ENCODE measurements at places on chromosomes 6 and 20. TPM values are rescaled to one million over a fixed set of nuclear protein-coding genes. Genes with fewer than 3 reads are reported as not detected.

GRCh38 chr6:88839280-88839679, 124.1 kb downstream of the RNGTT start:
- no peak overlapping the region for H3K27ac ChIP-seq
- DNase-seq, result no peak
- no peaks in the 10 kb centered on the region for H3K4me1 ChIP-seq
- no peaks in the 10 kb centered on the region for H3K36me3 ChIP-seq
- no peak overlapping the region for H3K4me3 ChIP-seq

DNA sequence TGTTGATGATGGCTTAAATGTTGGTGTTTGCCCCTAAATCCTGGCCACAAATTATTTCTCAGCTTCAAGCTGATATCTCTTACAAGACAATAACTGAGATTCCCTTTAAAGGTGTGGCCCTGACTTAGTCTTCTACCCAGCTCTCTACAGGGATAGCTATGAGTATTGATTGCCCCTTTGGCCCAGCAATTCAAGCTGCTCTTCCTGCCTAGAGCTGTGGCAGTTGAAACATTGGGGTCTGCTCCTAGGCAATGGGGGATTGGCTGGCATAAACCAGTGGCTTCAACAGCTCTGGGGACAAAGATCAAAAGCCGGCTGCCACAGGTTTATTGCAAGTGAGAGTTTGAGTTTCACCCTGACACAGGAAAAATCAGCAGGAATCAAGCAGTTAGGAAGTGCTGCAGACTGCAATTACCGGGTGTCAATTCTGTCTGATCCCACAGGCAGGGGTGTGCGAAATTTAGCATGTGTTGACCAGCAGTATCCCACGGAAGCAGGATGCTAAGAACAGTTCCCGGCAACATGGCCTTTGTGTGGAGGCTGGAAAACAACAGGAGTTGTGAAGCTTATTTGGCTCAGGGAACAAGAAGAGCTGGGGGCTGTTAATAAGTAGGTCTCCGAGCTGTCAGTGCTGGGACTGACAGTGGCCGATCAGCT, 66.2 kb upstream of the IYD start:
- peak overlapping the region; percentile 22 for H3K27ac ChIP-seq
- H3K4me1 ChIP-seq, result peaks cover 14% of the 10 kb centered on the region
- DNase-seq, result no peak
- H3K27me3 ChIP-seq, result no peaks in the 10 kb centered on the region
- H3K36me3 ChIP-seq, result no peaks in the 10 kb centered on the region

- no peak overlapping the region for H3K4me3 ChIP-seq
- no peak overlapping the region for H3K27ac ChIP-seq
These were observed 261.7 kb upstream of the NOX3 start for GRCh38 chr6:155717374-155717773.

GRCh38 chr6:33828452-33828763, 24.6 kb upstream of the MLN start:
- no peak overlapping the region for H3K27ac ChIP-seq
- H3K36me3 ChIP-seq, result no peaks in the 10 kb centered on the region
- no peak for DNase-seq
- no peak overlapping the region for H3K4me3 ChIP-seq
- peaks cover 15% of the 10 kb centered on the region for H3K4me1 ChIP-seq

DNA sequence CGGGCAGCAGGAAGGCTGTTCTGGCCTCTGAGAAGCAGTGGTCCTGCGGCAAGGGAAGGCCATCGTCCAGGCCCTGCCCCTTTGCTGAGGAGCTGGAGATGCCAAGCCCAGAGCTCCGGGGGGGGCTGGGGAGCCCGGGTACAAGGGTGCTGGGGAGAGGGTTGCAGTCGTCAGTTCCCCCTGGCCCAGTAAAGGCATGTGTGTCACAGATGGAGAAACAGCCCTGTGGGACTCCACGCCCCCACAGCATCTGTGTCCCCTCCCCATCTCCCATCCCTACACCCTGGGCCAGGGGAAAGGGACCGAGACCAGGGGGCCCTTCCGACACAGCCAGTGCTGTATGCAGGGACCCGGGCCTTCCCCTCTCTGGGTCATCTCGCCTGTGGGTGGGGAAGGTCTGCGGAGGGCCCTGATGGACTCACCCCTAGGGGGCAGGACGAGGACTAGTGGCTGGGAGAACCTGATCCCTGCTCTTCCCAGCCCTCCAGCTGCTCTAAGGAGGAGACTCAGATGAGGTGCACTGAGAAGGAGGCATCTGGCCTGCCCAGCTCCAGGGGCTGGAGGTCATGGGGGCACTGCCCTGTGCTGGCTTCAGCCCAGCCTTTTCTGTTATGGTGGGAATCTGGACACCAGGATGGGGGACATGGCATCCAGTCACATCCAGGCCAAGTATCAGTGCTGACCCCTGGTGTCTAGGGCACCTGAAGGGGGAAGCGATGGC, 609 bp downstream of the MYL9 start:
- H3K27me3 ChIP-seq, result no peaks in the 10 kb centered on the region
- DNase-seq, result no peak
- H3K27ac ChIP-seq, result no peak overlapping the region
- no peaks in the 10 kb centered on the region for H3K36me3 ChIP-seq
- no peaks in the 10 kb centered on the region for H3K4me1 ChIP-seq
- no peak overlapping the region for H3K4me3 ChIP-seq

DNA sequence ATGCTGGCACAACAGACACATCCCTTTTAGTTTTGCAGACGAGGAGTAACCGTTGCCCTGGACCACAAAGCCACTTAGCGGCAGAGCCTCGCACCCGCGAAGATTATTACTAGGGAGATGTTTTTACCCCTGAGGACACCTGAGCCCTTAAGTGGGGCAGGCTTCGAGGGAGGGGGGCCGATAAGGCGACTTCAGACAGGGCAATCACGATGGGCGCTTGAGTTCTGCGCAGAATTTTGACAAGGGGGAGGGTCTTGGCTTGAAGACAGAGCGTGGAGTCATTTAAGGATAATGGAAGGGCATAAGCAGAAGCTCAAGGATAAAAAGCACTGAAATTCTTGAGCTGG, 650 bp upstream of the TTK start:
- no peaks in the 10 kb centered on the region for H3K27me3 ChIP-seq
- peak overlapping the region; percentile 43 for H3K27ac ChIP-seq
- H3K4me3 ChIP-seq, result peak overlapping the region; percentile 82
- peaks cover 22% of the 10 kb centered on the region for H3K4me1 ChIP-seq

DNA sequence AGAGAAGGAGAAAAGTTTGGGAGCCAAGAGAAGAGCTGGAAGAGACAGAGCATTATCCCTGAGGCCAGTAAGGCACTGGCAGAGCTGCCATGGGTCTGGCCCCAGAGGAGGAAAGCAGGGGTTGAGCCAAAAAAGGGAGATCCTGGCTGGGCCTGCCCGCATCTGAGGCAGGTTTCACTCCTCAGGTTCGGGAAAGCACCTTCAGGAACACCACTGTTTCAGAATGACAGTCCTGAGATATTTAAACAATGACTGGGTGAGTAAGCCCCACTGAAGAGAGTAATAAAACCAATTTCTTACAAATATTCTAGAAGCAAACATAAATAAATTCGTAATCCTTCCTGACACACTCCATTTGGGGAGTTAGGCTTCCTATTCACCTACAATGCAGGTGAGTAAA, 152.2 kb downstream of the BACH2 start:
- no peak overlapping the region for H3K27ac ChIP-seq
- DNase-seq, result no peak
- no peak overlapping the region for H3K4me3 ChIP-seq
- no peaks in the 10 kb centered on the region for H3K27me3 ChIP-seq
- H3K4me1 ChIP-seq, result no peaks in the 10 kb centered on the region

DNA sequence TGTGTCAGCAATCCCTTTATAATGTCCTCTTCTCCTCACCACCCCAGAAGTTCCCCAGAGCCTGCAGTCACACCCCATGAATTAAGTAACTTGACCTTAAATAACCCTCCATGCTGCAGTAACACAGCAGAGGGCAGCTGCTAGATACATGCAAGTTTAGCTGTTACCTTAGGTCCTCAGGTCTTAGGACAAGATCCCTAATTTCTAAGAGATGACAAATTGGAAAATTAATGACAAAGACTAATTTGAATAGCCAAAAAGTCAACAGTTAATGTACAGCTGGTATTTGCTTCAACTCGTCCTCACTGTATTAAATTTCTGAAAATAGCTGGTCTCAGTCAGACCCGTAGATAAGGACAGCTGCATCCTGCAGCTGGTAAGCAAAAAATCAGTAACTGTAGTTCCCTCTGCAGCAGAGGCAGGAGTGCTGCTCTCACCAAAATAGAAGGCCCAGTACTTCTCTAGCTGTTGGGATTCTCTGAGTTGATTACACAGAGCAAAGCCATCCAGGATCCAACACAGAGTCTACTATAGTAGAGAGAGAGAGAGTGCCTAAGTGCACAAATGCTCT, 62.4 kb downstream of the TNFRSF21 start:
- peaks cover 93% of the 10 kb centered on the region for H3K4me1 ChIP-seq
- H3K27me3 ChIP-seq, result no peaks in the 10 kb centered on the region
- peak overlapping the region; percentile 59 for H3K27ac ChIP-seq
- H3K4me3 ChIP-seq, result no peak overlapping the region

GRCh38 chr6:152170313-152170701, 362.8 kb downstream of the ESR1 start:
- no peak for DNase-seq
- H3K36me3 ChIP-seq, result no peaks in the 10 kb centered on the region
- H3K4me3 ChIP-seq, result no peak overlapping the region
- no peaks in the 10 kb centered on the region for H3K27me3 ChIP-seq

- DNase-seq, result no peak
- no peak overlapping the region for H3K4me3 ChIP-seq
- H3K27me3 ChIP-seq, result no peaks in the 10 kb centered on the region
- H3K4me1 ChIP-seq, result peaks cover 18% of the 10 kb centered on the region
These were observed 2.5 kb downstream of the MEA1 start for GRCh38 chr6:43011207-43011606.

GRCh38 chr6:44657206-44657819, 269.8 kb downstream of the CDC5L start:
- no peak overlapping the region for H3K4me3 ChIP-seq
- H3K27ac ChIP-seq, result no peak overlapping the region
- peaks cover 25% of the 10 kb centered on the region for H3K4me1 ChIP-seq
- DNase-seq, result no peak

GRCh38 chr6:150327117-150327774, 41.6 kb upstream of the IYD start:
- H3K4me1 ChIP-seq, result peaks cover 13% of the 10 kb centered on the region
- no peak overlapping the region for H3K4me3 ChIP-seq
- no peak overlapping the region for H3K27ac ChIP-seq
- H3K27me3 ChIP-seq, result no peaks in the 10 kb centered on the region
- no peaks in the 10 kb centered on the region for H3K36me3 ChIP-seq

GRCh38 chr6:145627451-145627850, 107.9 kb downstream of the EPM2A start:
- no peak overlapping the region for H3K27ac ChIP-seq
- H3K4me1 ChIP-seq, result no peaks in the 10 kb centered on the region
- no peak overlapping the region for H3K4me3 ChIP-seq
- no peaks in the 10 kb centered on the region for H3K36me3 ChIP-seq

- no peak overlapping the region for H3K4me3 ChIP-seq
- no peak overlapping the region for H3K27ac ChIP-seq
- DNase-seq, result no peak
- H3K27me3 ChIP-seq, result no peaks in the 10 kb centered on the region
These were observed 6.7 kb downstream of the TEAD3 start for GRCh38 chr6:35489995-35490791.

DNA sequence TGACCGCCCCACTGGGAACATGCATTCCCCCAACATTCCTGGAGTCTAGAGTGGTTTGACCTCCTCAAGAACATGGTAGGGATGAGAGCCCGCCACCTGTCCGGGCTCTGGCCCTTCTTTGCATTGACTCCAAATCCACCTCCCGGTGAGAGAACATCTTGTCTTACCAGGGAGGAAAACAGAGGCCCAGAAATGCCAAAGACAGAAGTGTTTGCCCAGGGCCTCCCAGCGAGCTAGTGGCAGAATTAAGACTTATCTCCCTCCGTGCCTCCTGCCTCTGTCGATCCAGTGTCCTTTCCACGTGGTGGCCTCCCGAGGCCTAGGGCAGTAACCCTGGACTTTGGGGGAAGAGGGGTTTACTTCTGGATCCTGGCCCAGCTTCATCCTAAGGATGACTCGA, 134.8 kb downstream of the JPH2 start:
- H3K27me3 ChIP-seq, result no peaks in the 10 kb centered on the region
- no peak overlapping the region for H3K27ac ChIP-seq
- no peak for DNase-seq
- peaks cover 24% of the 10 kb centered on the region for H3K36me3 ChIP-seq
- no peaks in the 10 kb centered on the region for H3K4me1 ChIP-seq
- no peak overlapping the region for H3K4me3 ChIP-seq

GRCh38 chr20:46816097-46816496, 78.5 kb upstream of the EYA2 start:
- H3K36me3 ChIP-seq, result no peaks in the 10 kb centered on the region
- no peak overlapping the region for H3K4me3 ChIP-seq
- H3K27me3 ChIP-seq, result no peaks in the 10 kb centered on the region
- no peak overlapping the region for H3K27ac ChIP-seq

GRCh38 chr6:71967436-71967835, 81.1 kb downstream of the RIMS1 start:
- no peak for DNase-seq
- no peak overlapping the region for H3K4me3 ChIP-seq
- H3K36me3 ChIP-seq, result no peaks in the 10 kb centered on the region
- no peaks in the 10 kb centered on the region for H3K4me1 ChIP-seq

DNA sequence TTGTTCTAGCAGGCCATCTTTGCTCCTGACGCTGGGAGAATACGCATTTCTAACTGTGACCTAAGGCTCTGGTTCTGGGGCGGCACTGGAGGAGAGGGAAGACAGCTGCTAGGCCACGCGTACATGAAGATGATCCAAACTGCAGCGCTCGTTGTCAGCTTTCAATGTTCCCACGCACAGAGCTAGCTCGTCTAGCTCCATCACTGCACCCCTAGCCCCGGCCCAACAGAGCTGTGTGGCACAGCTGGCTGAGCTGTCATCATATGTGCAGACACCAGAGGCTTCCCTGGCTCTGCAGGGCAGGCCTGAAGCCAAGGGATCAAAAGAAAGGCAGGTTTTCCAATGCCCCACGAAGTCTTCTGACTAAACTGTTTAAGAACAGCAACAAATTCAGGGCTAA, 124.7 kb downstream of the IRF4 start:
- no peak overlapping the region for H3K27ac ChIP-seq
- H3K36me3 ChIP-seq, result no peaks in the 10 kb centered on the region
- no peaks in the 10 kb centered on the region for H3K27me3 ChIP-seq
- no peaks in the 10 kb centered on the region for H3K4me1 ChIP-seq

GRCh38 chr6:23635150-23635549, 490.9 kb upstream of the NRSN1 start:
- H3K36me3 ChIP-seq, result no peaks in the 10 kb centered on the region
- no peak overlapping the region for H3K4me3 ChIP-seq

DNA sequence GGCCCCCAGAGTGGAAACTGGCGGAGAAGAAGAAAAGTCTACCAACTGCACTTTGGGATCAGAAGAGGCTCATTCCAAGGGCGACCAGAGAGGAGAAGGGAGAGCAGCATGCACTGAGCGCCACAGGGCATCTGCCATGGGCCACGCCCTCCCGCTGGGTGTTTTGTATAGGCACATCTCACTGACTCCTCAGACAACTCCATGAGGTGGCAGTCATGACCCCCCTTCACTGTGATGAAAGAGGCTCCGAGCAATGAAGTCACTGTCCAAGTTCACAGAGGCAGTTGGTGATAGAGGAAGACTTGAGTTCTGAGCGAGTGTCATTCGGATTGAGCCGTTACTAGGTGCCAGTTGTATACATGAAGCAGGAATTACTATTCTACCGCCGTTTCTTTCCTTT, 15.4 kb downstream of the BPIFB1 start:
- H3K27ac ChIP-seq, result no peak overlapping the region
- H3K4me1 ChIP-seq, result no peaks in the 10 kb centered on the region
- H3K36me3 ChIP-seq, result no peaks in the 10 kb centered on the region
- H3K4me3 ChIP-seq, result no peak overlapping the region

C20orf173 gene
- total RNA-seq, result not detected

KIAA0408 gene
- total RNA-seq, result not detected

GHRH gene
- not detected for total RNA-seq

EPHA7 gene
- 0.57 TPM for total RNA-seq

MCCD1 gene
- not detected for total RNA-seq

CAGE1 gene
- 0.13 TPM for total RNA-seq

KCNK16 gene
- not detected for total RNA-seq

LSM14B gene
- total RNA-seq, result 61.5 TPM

LY6G6C gene
- total RNA-seq, result 1.2 TPM

HLA-DQA2 gene
- not detected for total RNA-seq

All from PC-9 (cell line).